ENCODE measurements at places on chromosomes 12 and 14.

GRCh38 chr12:86234316-86234855, 21.8 kb downstream of the MGAT4C start:
- DNase-seq = no peak

DNA sequence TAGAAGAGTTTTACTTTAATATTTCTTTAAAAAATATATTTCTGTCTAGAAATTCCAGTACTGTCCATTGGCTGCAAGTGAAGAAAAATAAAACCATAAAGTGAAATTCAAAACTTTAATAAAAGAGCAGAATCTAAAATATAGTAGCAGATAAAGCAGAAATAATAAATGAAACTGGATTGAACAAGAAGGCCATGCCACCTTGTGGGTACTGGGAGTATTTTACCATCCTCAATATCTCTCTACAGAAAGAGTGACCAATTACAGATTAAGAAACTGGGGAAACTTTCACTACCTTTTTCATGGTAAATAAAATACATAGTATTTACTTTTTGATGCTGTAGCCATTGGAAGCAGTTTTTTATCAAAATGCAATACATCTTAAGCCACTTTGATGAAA, 220.5 kb downstream of the BCAT1 start:
- no peak for DNase-seq

- DNase-seq = peak; percentile 68
These were observed 11.8 kb downstream of the COPS7A start for GRCh38 chr12:6735448-6736191.

DNA sequence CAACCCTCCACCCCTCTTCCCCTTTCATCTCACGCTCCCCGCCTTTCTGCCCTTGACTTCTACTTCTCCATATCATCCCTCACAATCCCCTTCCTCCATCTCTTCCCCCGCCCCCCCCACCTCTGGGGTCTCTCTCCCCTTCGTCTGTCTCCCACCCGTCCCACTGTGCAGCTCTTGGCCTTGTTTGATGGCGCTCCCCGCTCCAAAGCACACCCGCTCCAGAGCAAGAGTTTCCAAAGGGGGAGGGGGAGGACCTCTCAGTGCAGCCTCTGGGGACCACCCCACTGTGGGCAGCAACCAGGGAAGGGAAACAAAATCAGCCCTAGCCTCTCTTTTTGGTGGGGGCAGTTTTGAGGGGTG, 774 bp downstream of the CHGA start:
- DNase-seq = no peak

- DNase-seq = no peak
These were observed 404.4 kb downstream of the FLRT2 start for GRCh38 chr14:85934123-85934885.

DNA sequence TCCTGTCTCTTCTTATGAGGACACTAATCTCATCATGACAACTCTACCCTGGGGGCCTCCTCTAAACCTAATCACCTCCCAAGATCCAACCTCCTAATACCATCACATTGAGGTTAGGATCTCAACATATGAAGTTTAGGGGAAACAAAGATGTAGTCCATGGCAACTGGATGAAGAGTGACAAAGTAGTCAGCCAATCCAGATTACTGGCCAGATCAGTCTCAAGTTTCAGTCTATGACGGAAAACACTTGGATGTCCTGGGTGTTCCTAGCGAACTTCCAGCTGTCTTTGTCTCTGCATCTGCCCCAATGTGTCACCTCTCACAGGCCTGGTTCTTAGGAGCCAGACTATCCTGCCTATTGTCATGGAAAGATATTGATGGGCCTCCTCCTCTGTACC, 630.8 kb downstream of the AACS start:
- no peak for DNase-seq

DNA sequence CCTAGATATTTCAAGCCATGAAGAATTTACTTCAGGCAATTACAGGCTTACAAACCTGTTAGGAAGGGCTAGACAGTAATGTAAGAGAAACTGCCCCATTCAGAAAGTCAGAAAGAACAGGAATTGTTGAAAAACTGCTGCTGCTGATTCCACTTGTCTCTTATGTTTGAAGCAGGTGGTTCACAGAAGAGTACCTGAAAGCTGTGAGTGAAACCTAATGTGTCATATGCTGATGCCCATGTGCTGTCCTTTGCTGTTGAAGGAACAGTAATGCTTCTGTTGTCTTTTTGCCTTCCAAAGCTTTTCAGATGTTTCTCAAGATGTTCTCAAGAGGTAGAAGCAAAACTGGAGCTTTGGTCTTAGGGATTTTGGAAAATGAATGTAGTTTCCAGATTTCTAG, 39.0 kb downstream of the MNAT1 start:
- DNase-seq = no peak

DNA sequence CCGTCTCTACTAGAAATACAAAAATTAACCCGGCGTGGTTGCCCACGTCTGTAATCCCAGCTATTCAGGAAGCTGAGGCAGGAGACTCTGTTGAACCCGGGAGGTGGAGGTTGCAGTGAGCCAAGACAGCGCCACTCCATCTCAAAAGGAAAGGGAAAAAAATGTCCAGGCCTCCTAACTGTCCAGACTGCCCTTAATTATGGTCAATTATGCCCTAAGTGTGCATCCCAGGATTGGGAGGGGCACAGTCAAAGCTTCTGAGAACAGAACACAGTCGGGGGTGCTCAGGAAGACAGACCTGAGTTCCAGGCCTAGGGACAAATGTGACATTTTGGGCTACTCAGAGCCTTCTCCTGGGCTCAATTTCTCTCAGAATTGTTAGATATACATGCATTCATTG, 31.8 kb upstream of the SMUG1 start:
- no peak for DNase-seq

DNA sequence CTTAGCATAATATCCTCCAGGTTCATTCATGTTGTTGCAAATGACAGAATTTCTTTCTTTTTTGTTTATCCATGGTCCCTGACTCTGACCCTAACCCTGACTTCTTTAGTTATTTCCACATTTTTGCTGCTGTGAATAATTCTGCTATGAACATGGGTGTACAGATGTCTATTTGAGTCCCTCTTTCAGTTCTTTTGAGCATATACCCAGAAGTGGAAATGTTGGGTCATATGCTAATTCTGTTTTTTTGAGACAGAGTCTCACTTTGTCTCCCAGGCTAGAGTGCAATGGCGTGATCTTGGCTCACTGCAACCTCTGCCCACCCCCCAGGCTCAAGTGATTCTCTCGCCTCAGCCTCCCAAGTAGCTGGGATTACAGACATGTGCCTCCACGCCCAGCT, 33.1 kb downstream of the KNTC1 start:
- no peak for DNase-seq

DNA sequence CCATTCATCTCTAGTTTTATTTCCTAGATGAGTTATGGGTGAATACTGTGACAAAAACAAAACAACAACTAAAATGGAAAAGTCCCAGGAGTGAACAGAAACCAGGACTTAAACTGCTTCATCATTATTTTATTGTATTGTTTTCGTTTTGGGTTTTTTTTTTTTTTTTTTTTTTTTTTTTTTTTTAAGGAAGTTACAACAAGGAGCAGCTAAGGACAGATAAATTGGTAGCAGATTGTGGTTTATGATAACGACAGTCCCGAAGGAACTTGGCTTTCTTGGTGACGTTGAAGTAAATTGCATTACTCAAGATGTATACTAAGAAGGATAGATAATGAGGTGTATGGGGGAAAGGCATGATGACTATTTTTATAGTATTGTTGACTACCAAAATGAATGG, 866.3 kb downstream of the NRXN3 start:
- no peak for DNase-seq

- no peak for DNase-seq
These were observed 396.4 kb downstream of the ZFP36L1 start for GRCh38 chr14:68396461-68396860.

- no peak for DNase-seq
These were observed 234.0 kb downstream of the ETNK1 start for GRCh38 chr12:22858849-22859570.

- DNase-seq = peak; percentile 18
These were observed 1.5 kb downstream of the PLEKHA5 start for GRCh38 chr12:19131025-19131444.
